ENCODE measurements at places on chromosomes 5 and 9.

- DNase-seq: no peak
Measured at GRCh38 chr9:110255463-110256379, 586 bp downstream of the TXN start.

DNA sequence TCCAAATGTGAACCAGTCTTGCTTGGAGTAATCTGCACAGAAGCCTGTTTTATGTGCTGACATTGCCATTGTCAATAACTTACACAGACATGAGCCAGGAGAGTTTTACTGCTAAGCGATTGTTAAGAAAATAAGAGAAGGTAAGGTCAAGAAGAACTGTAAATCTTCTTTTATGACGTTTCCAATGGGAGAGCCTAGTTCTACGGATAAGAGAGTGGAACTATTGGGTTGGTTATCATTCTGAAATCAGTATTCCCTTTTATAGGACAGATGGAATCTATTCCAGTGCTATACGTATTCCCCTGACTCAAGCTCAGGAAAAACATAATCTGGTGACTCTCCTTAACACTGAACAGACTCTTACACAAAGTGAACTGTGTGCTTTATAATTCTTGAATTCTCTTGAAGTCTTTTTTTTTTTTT is 137.9 kb upstream of the OTULINL start:
- no peak for DNase-seq

GRCh38 chr9:77876091-77876490 is 155.5 kb downstream of the GNAQ start:
- no peak for DNase-seq

DNA sequence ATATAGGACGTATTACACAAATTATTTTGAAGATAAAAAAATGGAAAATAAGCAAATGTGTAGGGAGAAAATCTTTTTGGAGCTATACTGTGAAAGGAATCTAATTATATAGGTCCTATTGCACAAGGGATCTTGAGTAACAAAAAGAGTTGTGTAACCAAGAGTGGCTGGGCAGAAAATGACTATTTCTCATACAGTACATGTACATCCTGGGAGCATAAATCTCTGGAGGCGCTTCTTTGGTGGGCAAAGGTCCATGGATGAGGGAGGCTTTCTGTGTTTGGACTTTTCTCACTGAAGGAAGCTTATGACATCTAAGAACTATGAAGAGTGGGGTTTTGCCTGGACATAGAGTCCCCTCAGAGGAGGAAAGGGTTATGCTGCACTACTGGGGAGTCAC is 29.8 kb downstream of the ANKS6 start:
- no peak for DNase-seq

DNA sequence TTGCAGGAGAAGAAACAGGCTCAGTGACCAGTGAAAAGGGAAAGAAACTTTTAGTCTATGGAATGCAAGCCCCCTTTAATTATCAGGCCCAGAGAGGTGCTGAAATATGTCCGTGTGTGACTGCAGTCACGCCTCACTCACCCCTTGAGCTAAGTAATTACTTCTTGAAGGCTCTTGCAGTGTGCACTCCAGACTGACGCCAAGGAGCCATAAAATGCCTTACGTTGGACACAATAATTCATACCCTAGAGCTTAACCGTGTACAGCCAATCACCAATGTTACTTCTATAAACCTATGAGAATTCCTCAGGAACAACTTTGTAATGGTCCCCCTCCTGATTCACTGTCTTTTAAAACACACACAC is 242.2 kb downstream of the SYK start:
- no peak for DNase-seq

DNA sequence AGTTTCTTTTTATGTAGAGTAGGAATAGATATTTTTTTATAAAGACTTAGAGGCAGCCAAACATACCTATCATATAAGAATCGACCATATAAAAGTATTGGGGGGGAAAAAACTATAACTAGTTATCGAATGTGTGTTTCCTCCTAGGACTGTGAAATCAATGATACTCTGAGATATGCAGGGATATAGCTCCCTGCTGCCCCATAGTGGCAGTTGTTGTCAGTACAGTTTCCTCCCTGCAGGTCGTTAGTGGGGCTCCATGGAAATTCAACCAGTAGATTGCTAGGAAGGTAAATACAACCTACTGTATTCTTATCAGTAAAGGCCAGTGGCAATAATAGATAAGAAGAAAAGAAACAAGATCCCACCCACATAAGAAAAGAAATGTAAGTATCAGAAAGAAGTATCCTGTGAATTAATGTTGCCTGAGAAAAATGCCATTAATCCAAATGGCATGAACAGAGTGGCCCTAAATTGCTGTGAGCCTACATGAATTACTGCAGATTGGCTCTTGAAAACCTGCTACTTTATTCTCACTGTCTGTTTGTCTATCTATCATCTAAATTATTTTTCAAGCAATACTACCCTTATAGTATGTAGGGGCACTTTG is 136.9 kb upstream of the FBN2 start:
- DNase-seq: peak; percentile 1

- no peak for DNase-seq
Measured at GRCh38 chr9:254516-254915, 39.9 kb downstream of the DOCK8 start.

DNA sequence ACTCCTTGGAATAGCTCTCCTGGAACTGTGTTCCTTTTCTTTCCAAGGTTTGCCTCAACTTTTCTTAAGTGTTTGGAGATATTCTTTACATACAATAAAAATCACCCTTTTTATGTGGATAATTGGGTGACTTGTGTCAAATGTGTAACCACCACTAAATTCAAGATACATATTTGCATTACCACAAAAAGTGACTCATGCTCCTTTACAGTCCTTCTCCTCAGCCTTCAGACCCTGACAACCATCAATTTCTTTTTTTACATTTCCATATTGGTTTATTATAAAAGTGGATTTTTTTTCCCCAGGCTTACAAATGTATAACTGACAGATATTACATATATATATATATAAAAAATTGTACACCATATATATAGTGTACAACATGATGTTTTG is 372.0 kb upstream of the KCNN2 start:
- DNase-seq: no peak

DNA sequence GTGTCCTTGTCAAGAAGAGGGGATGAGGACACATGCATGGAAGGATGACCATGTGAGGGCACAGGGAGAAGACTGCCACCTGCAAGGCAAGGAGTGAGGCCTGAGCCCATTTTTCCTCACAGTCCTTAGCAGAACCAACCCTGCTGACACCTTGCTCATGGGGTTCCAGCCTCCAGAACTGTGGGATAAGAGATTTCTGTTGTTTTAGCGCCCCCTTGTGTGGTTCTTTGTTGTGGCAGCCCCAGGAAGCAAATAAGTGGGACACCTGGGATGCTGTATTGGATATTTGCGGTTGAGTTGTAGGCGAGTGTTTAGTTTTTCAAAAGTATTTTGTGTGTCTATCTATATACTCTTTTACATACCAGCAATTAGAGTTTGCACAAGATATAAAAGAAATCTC is 206.4 kb downstream of the NXNL2 start:
- DNase-seq: no peak

- no peak for DNase-seq
Measured at GRCh38 chr9:36470643-36471290, 70.7 kb upstream of the RNF38 start.

GRCh38 chr5:65695896-65696295 is 26.0 kb downstream of the SGTB start:
- no peak for DNase-seq

DNA sequence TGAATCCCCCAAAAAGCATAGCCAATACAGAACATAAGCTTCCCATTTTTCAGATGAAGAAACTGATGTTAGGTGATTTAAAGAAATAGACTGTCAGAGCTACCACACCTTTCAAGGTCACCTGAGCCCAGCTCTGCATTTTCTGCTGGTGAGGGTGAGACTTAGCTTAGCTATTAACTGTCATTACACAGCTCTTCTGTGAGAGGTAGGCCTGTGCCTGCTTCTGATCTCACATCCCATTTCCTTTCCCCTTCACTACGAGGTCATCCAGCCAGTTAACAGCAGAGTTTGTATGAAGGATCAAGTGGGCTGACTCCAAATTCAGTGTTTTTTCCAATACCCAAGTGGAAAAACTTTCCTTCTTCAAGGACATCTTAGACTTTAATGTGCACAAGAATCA is 528.6 kb upstream of the CLINT1 start:
- DNase-seq: no peak

DNA sequence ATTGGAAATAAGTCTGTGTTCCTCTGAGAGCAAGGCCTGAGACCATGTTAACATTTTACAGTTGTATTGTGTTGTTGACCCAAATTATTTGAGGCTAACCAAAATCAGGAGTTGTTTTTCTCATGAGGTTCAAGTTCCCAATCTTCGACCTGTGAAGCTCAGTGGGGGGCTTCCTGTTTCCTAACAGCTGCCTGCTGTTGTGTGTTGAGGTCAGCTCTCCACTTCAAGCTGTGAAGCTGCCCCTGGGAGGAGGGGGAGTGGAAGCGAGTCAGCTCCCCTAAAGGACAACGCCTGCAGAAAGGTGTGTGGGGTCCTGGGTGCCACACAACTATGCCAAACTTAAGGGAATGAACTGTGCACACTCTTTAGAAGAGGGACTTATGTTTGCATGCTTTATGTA is 295.5 kb downstream of the IRX1 start:
- no peak for DNase-seq

DNA sequence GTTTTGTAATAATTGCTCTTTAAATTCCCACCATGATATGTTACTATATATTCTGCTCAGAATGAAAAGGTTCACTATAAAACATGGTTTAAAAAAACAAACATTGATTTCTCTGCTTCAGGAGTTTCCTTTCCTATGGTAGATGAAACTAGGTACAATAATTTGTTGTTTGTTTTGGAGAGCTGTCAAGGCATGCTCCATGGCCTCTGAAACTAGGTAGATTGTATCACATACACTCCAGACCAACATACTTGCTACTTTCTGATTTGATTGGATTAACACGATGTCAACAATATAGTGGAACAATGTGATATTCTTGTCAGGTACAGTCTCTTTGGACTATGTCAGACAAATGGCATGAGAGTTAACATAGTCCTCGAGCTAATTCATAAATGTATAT is 452.7 kb upstream of the CDH9 start:
- no peak for DNase-seq

- peak; percentile 12 for DNase-seq
Measured at GRCh38 chr9:95574176-95574575, 57.4 kb upstream of the PTCH1 start.

DNA sequence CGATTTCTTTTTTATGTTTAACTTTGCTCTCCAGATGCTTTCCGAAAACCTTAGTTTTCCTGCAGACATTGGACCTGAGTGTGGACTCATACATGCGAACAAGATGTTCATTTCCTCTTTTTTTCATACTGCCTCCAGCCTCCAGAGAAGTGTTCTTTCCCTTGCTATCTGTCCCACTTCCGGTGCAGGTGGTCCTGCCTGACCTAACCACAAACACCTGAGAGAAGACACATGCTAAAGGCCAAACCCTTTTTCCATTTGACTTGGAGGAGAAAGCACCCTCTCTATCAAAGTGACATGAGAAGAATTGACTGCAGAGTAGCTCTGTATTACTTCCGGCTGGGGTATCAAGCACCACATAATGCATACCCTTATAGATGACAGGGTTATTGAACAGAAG is 334.0 kb downstream of the ARHGEF28 start:
- DNase-seq: no peak

- DNase-seq: no peak
Measured at GRCh38 chr5:81553567-81554212, 159.8 kb upstream of the ACOT12 start.

GRCh38 chr5:100424787-100425186 is 110.4 kb upstream of the FAM174A start:
- DNase-seq: no peak

GRCh38 chr9:88658311-88658822 is 123.4 kb downstream of the NXNL2 start:
- no peak for DNase-seq

DNA sequence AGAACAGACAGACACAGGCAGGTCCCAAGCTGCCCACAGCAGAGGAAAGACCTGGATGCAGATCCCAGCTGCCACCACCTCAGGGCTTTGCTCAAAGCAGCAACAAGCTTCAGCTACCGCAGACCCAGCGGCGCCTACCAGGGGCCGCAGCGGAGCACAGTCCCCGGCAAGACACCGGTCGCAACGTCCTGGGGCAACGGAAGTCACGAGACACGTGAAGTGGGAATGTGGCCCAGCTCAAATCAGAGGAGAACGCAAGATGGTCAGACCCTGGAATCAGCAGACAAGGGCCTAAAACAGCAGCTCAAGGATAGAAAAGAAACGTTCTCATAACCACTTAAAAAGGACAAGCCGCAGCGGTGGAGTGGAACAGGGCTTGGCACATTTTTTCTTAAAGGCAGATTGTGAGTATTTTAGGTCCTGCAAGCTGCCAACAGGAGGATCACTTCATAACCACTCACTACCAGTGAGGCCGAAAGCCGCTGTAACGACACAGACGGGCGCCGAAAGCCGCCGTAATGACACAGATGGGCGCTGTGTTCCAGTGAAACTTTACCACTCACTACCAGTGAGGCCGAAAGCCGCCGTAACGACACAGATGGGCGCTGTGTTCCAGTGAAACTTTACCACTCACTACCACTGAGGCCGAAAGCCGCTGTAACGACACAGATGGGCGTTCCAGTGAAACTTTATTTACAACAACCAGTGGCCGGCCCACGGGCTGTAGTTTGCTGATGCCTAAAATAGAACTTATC is 21.7 kb downstream of the SLC9A3 start:
- DNase-seq: no peak

DNA sequence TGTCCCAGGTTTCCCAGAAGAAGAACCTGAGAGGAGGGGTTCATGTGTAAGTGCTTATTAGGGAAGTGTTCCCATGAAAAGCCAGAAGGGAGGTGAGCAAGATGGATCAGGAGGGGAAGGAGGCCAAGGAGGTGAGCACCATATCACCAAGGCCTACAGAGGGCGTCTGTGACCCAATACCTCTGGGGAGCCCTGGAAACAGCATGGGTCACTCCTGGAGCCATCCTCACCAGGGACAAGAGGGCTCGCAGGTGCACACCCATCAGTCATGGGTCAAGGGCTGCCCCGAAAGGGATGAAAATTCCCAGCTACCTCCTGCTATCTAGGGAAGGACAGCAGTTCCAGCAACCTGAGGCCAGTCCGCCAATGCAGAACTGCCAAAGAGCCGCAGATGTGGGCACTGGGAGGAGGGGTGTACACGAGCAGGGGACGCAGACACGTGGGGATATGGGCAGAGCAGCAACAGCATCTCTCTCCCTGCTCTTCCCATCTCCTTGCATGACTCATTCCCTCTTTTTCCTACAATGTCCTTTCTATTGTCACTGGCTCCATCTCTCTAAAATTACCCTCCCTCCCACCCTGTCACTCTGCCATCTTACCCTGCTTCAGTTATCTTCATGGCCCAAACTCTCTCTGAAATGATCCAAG is 167.6 kb upstream of the FSTL4 start:
- DNase-seq: no peak
